T-cell (primary cell): ENCODE measurements at places on chromosomes 5 and 9.
A peak's percentile ranks its signal among the peaks of the same experiment; 100 is the strongest.

DNA sequence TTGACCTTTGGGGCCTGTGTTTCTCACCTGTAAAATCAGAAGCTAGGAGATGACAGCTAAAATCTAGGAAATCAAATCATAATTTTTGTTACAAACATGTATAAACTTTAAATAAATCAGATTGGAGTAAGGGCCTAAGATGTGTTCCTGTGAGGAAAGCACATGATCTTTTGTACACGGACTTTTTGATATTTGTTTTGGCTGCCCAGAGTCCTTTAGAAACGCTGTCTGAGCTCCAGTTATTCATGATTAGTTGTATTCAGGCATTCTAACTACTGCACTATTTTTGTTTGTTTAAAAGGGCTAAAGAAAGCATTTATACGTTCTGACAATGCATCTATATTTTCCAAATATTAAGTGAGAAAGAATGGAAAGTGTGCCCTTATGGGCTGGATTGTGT, 94.8 kb downstream of the HCN1 start:
- DNase-seq: no peak

- DNase-seq: peak; percentile 57
Measured at GRCh38 chr9:129944506-129945116, 98.4 kb downstream of the FNBP1 start.

GRCh38 chr5:133662578-133662977, 50.2 kb upstream of the FSTL4 start:
- no peak for DNase-seq

- no peak for DNase-seq
Measured at GRCh38 chr5:77151501-77151900, 59.0 kb upstream of the PDE8B start.

GRCh38 chr5:1883925-1884677, 1.4 kb upstream of the IRX4 start:
- DNase-seq: no peak
